CD4-positive, alpha-beta T cell treated with Interleukin-21 for 1 hour (primary cell): ENCODE measurements at places on chromosomes 5 and 9.

DNA sequence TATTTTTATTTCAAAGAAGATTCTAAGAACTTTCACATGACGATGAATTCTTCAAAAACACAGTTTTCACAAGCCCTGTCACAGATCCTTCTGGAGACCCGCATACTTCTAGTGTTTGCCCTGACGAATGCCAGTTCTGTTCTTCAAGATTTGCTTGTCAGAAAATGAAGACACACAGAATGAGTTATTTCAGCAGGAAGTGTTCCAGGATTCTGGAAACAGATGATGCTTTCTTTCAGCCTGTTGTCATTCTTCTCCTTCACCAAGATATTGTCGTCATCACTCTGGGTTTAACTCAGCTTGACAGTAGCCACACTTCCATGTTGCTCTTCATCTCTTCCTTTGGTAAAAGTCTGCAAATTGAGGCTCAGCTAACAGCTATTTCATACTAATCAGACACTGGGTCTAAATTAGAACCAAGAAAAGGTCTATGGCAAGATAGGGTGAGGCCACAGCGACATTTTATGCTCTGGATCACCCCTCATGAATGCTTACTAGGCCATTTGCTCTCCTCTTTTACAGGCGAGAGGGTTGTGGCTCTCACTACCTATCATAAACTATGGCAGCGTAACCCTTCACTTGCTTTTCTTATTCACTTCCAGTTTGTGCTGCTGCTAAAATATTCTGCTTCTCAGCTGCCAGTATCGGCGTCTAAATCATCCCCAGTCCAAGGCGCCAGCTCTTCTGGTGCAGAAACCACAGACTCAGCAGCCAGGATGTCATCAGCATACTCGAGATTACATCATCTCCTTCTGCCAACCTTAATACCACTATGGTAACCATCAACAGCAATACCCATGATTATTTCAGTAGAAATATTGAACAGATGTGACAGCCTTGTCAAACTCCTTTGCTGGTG lies 159.6 kb upstream of the TBCA start:
- DNase-seq = peak; percentile 24

DNA sequence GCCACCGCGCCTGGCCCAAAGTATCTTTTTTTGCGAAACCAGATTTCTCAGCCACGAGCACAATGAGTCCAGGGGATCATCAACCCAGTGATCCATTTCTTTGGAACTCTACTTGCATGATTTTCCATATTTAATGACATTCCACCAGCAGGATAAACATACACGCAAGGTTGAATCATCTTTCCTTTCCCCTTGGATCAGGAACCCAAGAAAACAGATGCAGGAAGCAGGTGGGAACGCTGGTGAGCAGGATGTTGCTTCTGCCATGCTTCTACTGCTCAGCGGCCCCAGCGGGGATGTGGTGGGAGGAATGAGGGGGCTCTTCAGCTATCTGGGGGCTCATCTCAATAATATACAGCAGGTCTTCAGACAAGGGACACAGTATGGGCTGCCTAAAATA lies 118.2 kb downstream of the SEC61B start:
- DNase-seq = no peak

GRCh38 chr5:174493530-174493929 lies 230.9 kb upstream of the MSX2 start:
- DNase-seq = no peak

DNA sequence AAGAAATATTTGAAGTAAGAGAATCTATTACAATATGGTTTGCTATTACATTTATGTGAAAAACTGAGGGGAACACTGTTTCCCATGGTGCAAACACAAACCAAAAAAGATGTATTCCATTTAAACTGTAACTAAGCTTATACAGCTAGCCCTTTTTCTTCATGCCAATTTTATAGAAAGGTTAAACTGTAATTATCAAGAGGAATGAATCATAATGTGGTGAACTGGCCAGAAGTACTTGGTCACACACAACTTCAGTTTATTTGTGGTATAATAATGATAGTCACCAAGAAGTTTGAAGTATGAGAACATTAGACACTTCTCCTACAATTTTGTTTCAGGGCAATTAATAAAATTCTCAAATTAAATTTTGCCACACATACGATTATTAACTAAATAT lies 177.9 kb downstream of the XRCC4 start:
- DNase-seq = no peak

- DNase-seq = no peak
Observed at GRCh38 chr5:22844636-22845035, 8.5 kb downstream of the CDH12 start.

GRCh38 chr5:9482381-9482780 lies 63.5 kb downstream of the SEMA5A start:
- no peak for DNase-seq

DNA sequence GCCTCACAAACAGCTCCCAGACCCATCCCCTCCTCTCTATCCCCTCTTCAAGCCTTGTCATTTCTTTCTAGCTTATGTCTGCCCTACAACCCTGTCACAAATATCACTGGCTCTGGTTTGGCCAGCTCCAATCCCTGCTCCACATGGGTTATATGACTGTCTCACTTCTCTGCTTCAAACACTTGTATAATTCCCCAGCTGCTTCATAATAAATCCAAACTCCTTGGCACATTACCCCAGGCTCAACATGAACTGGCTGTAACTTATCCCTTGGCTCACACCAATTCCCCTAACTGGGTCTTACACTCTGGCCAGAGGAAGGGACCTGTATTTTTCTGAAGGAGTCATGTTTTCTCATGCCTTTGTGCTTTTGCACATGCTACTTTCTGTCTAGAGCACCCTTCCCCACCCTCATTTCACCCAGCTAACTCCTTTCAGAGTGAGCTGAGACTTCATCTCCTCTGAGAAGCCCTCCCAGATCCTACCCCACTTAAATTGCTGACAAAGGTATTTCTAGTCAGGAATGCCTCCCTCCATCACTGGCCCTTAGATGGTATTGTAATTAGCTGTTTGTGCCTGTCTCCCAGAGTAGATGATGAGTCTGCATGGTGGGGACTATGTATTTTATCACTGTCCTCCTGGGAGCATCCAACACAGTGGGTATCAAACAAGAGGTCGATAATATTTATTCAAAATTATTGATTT lies 5.3 kb downstream of the PRXL2C start:
- no peak for DNase-seq

DNA sequence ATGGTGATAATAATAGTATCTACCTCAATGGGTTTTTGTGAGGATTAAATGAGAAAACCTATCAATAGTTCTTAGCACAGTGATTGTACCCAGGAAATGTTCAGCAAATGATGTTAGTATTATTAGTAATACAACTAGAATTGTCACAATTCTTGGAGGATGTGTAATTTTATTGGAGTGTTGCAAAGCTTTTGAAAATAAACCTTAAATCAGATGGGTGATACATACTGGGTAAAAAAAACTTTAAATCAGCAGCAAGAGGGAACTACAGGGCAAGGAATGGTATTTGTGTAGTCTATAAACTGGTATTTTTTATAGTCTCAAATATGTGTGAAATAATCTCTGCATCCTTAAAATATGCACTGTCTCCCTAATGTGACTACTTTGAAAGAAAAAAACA lies 371.6 kb downstream of the PIK3R1 start:
- no peak for DNase-seq

- no peak for DNase-seq
Observed at GRCh38 chr9:100375658-100376057, 22.9 kb upstream of the TEX10 start.

DNA sequence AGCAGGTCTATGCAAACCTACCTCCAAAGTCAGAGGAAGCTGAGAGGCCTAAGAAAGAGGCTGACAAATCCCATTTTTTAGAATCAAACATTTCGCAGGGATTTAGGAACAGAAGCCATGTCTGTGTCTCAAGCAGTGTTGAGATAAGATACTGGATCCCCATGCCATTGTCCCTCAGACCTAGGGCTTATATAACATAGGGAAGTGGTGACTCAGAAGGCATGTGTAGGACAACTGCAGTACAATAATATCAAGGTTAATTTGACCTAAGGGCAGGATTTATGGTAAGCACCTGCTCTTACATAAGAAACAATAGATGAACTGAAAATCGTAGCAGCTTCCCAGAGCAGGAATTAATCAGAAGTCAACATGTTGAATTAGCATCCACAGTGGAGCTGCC lies 459.4 kb downstream of the ANXA1 start:
- no peak for DNase-seq

- peak; percentile 53 for DNase-seq
Observed at GRCh38 chr5:176648474-176649194, 1.4 kb downstream of the TSPAN17 start.

DNA sequence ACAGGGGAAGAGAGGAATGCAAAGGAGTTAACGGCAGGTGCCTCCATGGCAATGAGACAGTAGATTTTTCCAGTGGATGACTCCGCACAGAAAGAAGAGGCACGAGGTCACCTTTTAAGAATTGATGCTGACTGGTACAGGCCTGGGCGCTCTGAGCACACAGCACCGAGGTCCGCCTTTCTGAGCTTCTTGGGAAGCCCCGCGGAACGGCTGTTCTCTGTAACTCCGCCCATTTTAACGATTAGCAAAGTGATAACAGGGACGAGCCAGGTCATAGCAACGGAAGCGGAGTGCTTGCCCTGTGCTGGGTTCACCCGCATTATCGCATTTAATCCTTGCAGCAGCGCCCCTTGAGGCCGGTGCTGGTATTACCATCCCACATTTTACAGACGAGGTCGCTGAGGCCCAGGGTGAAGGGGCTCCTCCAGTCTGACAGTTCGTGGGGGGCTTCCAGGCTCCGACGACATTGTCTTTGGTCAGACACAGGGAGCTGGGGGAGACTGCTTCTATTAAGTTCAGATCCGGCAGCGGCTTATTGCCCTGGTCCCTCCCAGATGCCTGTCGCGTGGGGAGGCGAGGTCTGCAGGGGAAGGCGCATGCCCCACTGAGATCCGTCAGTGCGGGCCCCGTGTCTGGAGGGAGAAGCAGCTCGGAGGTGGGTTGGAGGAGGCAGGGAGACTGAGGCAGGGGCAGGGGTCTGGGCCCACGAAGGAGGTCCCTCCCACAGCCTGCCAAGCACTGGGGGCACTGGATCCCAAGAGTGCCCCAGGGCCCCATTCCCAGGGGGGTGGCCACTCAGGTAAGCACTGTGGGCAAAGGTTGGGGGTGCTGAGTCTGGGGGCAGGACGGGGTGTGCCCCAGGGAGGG lies 22.3 kb upstream of the HMCN2 start:
- DNase-seq = peak; percentile 86

- DNase-seq = peak; percentile 3
Observed at GRCh38 chr5:154444556-154445421, 1.0 kb upstream of the SAP30L start.

DNA sequence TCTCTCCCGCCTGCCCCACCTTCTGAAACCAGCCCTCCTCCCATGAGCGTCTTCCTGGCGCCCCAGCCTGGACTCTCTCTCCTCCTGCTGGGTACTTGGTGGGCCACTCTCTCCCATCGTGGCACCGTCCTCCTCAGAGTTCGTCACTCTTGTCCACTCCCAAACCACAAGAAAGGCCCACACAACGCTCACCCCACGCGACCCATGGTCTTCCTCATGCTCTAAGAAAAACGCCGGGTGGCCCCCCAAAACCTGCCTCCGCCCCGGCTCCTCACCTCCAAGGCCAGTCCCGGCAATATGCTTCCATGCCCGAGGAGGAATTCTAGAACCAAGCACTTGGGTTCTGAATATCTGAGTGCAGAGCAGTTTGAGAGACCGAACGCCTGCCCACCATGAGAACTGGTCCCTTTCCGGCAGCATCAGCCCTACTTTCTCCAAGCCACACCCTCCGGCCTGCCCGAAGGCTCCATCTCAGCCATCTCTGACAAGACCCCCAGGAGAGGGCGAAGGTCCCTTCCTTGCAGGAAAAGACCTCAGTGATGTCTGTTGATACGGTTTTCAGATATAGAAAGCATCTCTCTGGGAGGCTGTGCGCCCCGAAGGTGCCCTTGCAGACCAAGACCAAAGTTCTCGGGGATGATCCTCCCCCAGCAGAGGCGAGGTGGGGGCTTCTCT lies 15.0 kb downstream of the SLC6A3 start:
- DNase-seq = no peak

GRCh38 chr5:156221816-156222215 lies 105.1 kb upstream of the SGCD start:
- no peak for DNase-seq

DNA sequence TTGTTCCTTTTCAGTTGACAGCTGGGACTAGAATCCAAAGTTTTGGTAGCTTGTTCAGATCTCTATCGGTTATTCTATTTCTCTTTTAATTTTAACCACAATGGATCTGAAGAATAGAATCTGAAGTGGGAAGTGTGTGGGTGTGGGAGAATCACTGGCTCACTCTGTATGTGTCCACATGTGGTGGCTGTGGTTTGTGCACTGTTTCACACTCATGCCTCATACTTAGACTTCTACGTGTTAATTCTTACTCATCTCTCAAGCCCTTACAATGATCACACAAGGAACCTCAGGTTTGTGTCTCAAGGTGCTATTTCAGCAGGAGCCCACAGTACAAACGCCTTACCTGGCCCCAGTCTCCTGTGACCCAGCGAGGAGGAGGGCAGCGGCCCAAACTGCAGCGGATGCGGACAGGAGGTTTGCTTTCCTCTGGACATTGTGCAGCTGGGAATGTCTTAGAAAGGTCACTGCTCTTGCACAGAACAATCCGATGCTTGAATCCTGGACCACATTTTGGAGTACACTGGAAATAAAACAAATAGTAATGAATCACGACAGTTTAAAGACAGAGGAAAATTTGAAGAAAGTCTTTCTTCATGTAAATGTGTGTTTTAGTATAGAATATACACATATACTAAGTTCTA lies 309.1 kb downstream of the ADAMTS6 start:
- no peak for DNase-seq

DNA sequence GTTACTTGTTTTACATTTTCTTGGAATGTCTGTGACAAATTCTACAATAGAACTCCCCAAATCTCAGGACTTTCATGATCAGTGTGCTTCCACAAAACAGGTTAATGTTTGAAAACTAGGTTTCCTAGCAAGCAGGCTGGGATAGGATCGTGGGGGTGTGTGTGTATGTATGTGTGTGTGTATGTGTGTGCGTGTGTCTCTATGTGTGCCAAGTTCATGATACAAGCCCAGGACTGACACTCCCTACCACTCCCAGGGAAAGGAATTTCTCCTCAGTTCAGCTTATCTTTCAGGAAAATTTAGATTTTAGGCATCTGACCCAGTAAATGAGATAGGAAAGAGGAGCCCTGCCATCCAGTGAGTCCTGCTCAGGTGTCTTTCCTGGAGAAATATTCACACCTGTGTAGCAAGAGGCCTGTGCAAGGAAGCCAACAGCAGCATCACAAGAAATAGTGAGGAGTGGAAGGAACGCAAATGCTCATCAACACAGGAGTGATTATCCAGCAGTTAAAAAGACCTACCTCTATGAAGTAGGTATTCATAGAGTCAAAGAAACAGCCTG lies 13.8 kb upstream of the ABLIM3 start:
- no peak for DNase-seq

- DNase-seq = no peak
Observed at GRCh38 chr5:153895266-153895665, 143.4 kb downstream of the FAM114A2 start.

DNA sequence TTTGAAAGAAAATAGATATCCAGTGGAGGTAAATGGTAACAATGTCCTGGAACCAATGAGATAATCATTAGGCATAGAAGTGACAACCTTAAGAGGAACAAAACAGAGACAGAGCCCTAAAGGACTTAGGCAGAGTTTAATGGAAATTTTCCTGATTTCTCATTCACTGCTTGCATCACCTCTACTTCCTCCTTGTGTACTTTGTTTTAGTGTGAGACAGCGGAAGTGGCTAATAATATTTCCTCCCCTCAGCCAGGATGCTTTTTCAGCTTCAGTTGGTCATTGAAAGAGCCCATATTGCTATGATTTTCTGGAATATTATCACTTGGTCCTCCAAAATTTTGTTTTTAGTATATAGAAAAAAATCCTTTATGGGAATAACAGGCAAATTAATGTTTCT lies 153.4 kb upstream of the MPDZ start:
- DNase-seq = no peak
